ENCODE measurements at places on chromosomes 1 and 21.

GRCh38 chr1:61748566-61748965 is 6.3 kb downstream of the PATJ start:
- no peak for DNase-seq

DNA sequence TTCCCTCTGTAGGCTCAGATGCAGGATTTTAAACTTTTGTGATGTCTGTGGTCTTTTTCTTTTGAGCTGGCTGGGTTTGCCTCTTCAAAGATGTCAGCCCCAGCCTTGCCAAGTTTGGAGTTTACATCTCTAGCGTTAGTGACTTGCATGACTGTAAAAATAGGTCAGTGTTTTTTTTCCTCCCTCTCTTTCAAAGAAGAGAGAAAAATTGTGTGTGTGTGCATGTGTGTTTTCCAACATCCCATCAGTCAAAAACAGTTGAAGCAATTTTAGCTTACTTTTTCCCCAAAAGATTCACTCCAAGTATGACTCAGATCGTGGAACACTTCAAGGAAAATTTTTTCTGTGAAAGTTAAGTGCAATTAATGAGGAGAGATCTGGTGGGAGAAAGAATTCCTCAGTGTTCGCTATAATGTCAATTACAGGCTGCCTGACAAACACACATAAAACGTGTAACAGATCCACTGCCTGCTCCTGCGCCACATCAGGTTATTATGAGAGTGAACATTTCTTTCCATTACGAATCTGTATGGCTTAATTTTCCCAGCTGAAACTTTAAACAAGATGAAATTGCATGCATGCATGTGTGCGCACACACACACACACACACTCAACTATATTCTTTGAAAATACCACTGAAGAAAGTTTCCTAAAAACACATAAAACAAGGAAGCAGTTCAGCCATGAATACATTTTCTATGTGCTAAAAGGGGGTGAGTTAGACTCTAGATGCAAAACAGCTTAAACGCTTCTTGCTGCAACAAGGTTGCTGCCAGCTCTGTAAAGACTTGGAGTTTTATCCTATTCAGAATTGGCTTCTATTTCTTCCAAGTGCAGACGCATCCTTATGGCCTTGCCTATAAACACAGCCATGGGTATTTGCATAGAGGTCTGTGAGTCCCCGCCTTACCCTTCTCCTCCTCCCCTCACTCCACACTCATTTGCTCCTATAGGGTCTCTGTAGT is 55.5 kb downstream of the TLR5 start:
- no peak for DNase-seq

DNA sequence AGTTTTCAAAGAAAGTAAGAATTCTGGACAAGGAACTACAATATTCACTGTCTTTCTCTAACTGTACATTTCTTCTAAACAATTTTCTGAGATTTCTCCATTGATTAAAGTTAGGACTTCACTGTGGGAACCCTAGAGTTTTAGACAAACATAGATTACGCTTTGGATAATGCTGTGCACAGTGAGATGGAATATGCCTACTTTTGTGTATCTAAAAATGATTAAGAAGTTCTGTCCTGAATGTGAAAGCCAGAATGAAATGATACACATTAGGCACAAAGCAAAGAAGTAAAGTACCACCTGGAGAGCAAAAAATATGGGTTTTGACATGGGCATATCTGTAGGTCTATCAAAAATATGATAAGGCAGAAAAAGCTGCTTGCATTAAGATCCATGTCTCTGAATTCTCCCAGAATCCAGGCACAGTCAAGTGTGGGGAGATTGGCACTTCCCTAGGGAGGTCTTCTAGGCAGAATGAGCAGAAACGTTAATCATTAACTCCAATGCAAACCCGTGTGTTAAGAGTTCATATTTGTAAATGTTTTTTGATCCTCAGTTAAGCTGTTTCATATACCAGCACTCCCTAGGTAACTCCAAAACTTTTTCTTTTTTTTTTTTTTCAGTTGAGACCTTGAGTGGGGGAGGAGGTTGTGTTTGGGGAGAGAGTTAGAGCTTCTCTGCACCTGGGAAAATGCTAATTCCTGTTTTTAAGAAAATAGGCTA is 467.1 kb downstream of the LMO4 start:
- no peak for DNase-seq

DNA sequence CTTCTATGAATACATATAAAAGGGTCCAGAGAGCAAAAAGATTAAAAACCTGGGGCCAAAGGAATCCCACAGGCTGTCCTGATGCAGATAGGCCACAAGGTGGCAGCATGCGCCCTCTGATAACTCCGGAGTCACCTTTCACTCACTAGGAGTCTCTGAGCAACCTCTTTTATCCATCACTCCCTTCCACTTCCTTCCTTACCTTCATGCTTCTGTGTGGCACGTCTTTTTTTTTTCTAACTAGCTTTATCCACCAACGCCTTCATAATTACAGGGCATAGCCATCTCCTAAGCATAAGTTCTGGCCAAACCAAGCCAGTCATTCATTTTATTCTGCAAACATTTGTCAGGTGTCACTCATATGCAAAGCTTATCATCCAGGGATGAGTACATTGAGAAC is 3.9 kb upstream of the PGLYRP4 start:
- peak; percentile 28 for DNase-seq

DNA sequence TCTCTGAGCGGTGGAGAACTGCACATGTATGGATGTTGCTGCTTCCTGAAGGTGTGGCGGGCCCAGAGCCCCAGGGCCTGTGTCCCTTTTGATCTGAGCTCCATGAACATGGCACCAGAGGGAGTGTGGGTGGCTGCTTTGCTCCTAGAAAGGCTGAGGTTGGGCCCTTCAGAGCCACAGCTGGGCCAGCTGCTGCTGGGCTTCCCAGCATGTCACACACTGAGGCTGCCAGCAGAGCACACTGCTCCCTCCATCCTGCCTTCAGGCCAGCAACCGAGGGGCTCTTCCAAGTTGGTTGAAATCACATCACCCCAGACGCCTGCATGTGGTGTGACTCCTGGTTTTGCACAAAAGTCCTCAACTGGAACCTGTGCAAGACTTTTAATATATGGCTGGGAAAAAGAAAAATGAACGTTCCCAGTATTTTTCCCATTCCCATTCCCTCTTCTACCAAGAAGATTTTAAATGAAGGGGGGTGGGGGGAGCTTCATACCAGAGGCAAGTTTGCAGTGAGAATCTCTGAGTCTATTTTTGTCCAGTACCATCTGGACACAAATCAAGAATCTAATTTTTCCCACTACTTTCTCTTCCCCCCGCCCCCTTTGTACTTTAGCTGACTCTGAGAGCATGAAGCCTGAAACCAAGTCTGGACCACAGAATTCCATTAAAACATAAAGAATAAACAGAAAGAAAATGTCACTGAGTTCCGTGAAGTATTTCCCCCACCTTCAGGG is 26.2 kb upstream of the NGF start:
- DNase-seq: peak; percentile 11

DNA sequence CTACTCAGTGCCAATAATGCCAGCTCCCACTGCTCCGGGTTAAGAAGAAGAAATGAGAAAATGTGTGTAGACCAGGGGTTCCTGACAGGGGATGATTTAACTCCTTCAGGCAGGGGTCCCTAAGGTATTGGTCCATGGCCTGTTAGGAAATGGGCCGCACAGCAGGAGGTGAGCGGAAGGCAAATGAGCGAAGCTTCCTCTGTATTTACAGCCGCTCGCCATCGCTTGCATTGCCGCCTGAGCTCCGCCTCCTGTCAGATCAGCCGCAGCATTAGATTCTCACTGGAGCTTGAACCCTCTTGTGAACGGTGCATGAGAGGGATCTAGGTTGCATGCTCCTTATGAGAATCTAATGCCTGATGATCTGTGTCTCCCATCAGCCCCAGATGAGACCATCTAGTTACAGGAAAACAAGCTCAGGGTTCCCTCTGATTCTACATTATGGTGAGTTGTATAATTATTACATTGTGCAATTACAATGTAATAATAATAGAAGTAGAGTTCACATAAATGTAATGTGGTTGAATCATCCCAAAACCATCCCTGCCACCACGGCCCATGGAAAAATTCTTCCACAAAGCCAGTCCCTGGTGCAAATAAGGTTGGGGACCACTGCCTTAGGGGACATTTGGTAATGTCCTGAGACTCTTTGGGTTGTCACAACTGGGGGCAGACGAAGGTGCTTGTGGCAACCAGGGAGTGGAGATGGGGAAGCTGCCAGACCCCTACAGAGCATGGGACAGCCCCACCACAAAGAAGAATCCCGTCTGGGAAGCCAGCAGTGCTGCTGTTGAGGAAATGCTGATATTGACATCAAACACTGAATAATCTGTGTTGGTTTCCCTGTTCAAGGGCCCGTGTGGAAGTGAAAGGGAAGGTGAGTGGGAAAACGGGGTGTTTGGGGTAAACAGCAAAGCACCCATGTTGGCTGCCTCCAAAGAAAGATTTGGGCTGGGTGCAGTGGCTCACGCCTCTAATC is 60.8 kb downstream of the DHRS3 start:
- no peak for DNase-seq

DNA sequence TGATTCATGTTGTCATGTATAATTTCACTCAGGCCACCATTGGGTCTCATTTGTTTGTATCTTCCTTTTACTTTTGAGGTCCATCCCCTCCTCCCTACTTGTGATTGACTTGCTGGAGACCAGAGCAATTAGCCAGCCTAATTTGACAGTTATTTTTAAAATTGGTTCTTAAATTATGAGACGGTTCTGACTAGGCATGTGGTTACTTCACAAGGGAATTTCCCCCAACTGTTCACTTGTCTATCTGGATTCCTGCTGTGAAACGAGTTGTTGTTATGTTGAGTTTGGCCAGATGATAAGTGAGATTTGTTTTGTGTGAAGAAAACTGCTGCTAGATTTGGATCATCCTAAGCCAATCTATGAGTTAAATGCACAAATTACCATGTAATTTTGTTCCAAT is 359.1 kb downstream of the BARHL2 start:
- no peak for DNase-seq

GRCh38 chr1:162229549-162229948 is 147.1 kb downstream of the SPATA46 start:
- DNase-seq: no peak

- DNase-seq: no peak
Observed at GRCh38 chr1:185681034-185681633, 53.1 kb upstream of the HMCN1 start.

GRCh38 chr1:86972262-86972661 is 57.8 kb downstream of the HS2ST1 start:
- no peak for DNase-seq

DNA sequence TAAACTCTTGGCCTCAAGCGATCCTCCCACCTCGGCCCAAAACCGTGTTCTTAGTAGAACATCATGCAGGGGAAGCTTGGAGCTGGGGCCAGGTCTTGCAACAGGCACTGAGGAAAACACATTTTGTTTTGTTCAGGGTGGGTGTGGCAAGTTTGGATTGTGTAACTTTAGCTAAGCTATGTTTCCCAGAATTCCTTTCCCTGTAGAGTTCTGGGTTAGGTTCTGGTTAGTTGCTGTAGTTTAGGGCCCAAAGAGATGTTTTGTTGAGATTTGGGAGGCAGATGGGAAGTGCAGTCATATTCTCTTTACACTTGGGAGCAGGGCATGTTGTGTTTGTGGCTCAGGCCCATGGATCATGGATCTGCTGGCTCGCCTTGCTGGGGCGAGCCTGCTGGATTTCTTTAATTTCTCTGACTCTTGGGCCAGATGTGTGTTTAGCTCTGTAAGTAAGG is 24.0 kb downstream of the PLA2G5 start:
- DNase-seq: no peak

GRCh38 chr1:155984341-155984740 is 6.0 kb upstream of the ARHGEF2 start:
- DNase-seq: no peak

DNA sequence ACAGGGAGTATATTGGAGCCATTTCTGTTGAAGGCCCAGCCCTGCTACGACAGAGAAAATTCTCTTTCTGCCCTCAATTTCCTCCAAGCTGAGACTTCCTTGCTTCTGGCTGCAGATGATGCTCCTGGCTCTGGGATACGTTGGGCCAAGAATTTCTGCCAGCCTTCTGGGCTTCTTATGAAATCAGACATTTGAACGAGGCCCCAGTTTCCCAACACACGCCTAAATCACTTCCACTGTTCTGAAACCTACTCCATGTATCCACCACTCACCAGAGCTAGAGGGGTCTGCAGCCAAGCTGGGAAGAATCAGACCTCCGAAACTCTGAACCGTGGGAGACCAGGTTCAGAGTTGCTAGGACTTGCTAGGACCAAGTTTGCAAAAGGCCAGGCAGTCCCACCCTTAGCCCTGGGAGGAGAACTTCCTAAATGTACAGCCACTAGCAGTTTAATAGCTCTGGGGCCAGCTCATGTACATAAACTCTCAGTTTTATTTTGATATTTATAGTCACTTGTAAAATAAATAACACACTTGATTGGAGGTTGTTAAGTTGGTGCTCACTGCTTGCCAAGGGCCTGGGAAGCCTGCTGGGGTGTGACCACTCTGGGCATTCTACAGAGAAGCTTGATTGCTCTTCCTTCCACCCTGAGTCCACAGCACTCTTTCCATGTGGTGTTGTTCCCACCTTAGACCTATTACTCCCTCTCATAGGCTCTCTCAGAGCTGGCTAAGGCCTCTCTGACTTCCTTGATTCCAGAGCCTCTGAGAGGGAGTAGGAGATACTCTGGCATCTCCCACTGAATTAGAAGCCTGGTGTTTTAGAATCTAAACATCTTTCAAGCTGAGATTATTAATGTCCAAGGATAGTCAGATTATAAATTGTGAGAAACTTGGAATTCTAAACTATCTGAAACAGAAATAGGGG is 83.4 kb upstream of the TRABD2B start:
- no peak for DNase-seq

DNA sequence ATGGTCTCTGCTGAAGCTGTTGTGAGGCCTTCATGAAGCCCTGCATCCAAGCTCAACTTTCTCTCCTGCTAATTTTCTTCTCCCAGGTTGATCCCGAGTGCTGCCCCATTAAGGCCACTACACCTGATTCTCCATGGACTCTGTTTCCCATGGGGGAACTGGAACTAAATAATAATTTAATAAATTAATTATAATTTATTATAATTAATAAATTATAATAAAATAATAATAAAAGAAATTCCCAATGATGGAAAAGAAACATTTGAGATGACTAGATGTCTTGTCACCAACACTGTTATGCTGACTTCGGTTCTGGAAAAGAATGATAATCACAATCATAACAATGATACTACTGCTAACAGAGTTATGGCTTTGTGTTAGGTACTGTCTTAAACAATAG is 211.2 kb upstream of the ZP4 start:
- DNase-seq: no peak

DNA sequence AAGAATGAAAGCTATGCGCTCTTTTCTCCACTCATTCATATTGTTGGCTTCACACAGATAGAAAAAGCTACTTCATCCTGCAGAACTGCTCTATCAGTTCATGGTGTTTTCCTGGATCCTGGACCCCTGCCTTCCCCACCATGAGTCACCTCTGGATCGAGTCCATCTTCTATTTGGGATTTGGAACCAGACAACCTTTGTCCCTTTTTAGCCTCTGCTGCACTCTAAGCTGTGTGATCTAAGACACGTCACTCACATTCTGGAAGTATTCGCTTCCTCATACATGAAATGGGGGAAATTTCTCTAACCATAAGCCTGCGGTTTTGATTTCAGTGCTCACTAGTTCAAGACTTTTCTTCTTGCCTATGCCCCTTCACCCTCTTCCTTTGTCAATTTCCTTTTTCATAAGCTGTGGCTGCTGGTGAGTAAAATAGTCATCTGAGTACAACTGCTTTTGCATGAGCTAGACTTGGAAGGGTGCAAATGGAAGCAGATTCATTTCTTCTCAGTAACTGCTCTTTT is 14.1 kb upstream of the DEGS1 start:
- DNase-seq: no peak

- DNase-seq: no peak
Observed at GRCh38 chr1:206082831-206083695, 30.1 kb downstream of the RHEX start.
